GM04503 (cell line): ENCODE measurements at places on chromosomes 4 and X.
A peak's percentile ranks its signal among the peaks of the same experiment; 100 is the strongest.

DNA sequence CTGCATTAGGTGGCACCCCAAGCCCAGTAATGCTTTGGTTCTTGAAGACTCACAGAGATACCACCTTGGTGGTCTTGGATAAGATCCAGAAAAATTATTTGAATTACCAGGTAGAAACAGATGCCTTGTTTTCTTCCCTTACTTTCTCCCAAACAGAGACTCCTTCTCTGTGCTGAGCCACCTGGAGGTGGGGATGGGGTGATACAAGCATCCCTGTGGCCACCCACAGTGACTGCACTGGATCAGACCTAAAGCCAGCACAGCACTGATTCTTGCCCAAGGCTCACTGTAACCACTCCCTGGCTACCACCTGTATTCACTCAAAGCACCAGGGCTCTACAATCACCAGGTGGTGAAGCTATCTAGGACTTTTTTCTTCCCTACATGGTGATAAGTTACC lies 156.8 kb downstream of the TEX13A start:
- no peak for DNase-seq

GRCh38 chr4:98557194-98557892 lies 101.1 kb downstream of the TSPAN5 start:
- DNase-seq, result no peak

- no peak for DNase-seq
These were observed 2.5 kb upstream of the PDGFRA start for GRCh38 chr4:54226404-54227255.

DNA sequence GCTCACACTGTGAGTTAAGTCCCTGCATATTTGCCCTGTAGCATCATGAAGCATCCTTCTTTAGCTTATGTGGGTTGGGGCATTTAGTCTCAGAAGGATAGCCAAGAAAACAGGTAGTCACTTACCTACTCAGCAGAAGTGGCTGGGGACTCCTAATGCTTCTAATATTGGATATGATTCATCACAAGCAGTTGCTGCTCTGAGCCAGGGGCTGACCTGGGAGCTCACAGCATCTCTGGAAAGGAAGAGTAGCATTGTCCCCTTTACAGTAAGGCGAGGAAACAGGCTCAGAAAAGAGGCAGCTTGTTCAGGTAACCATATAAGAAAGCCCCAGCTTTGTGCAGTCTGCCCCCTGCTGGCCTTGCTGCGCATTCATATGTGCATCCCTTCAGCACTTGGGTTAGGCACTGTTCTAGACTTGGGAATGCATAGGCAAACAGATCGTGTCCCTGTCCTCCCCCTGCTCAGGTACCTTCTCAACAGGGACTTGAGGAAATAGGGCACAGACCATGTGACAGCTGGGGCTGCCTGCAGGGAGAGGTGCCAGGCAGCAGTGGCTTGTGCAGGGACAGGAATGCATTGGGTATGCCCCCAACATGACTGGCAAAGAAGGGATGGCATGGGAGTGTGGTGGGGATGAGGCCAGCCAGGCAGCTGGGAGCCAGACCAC lies 35.7 kb upstream of the TBC1D14 start:
- DNase-seq, result no peak

GRCh38 chrX:151973060-151973661 lies 1.3 kb downstream of the GABRE start:
- no peak for DNase-seq

DNA sequence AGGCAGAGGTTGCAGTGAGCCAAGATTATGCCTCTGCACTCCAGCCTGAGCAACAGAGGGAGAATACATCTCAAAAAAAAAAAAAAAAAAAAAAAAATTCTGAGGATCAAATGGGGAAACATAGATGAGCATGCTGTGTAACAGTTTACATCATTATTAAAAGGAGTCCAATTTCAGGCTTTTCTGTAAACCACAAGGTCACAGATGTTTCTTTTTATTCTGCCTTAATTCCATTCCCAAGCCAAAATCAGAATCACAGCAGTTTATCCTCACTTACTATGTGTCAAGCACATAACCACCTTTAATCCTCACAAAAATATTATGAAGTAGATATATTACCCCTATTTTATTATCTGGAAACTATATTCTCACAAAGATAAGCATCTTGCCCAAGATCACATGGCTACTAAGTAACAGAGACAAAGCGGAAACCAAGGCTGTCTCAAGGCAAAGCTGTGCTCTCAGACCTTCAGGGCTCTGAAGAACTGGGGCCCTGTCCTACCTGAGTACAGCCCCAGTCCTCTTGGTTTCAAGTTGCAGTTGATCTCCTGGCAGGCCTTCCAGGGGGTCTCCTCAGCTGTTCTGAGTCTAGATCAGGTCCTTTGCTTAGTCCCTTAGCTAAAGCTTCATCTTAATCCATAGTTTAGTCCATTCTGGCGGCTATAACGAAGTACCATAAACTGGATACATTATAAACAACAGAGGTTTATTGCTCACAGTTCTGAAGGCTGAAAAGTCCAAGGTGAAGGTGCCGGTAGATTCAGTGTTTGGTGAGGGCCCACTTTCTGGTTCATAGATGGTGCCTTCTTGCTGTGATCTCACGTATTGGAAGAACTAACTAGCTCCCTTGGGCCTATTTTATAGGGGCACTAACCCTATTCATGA lies 141.3 kb downstream of the PALLD start:
- DNase-seq, result no peak

DNA sequence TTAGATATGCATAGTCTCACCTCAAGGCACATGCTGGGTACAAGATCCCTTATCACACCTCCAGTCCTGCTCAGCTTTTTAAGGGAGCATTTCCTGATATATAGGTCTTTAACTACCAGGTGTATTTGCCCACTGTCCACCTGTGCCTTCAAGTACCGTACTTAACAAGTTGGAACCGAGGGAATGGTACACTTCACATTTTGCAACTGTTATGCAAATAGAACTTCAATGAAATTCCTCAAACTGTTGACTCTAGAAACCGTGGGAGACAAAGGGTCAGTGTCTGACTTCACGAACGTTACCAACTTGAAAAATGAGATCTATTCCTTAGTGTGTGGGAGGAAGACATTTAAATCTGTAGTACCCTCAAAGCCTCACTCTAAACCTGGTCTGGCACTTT lies 5.2 kb downstream of the TRIM2 start:
- DNase-seq, result no peak

DNA sequence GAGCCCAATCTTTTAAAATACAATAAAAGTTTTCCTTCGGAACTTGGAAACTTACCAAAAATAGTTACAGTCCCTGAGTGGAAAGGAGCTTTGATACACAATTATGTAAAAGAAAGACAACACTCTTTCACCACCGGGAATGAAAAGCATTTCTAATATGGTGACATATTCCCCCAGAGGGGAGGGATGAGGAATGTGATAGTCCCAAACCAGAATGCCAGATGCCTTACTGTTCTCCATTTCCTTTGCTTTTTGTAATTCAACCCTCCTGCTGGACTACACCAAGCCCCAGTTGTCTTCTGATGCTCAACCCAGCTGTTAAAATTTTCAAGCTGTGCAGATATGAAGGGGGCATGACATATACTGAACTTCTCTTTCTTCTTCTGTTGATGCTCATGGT lies 4.1 kb downstream of the PRIMPOL start:
- DNase-seq, result peak; percentile 42

- no peak for DNase-seq
These were observed 980 bp upstream of the FHDC1 start for GRCh38 chr4:152935143-152935542.

- DNase-seq, result no peak
These were observed 88.9 kb upstream of the TFDP3 start for GRCh38 chrX:133307094-133307493.

DNA sequence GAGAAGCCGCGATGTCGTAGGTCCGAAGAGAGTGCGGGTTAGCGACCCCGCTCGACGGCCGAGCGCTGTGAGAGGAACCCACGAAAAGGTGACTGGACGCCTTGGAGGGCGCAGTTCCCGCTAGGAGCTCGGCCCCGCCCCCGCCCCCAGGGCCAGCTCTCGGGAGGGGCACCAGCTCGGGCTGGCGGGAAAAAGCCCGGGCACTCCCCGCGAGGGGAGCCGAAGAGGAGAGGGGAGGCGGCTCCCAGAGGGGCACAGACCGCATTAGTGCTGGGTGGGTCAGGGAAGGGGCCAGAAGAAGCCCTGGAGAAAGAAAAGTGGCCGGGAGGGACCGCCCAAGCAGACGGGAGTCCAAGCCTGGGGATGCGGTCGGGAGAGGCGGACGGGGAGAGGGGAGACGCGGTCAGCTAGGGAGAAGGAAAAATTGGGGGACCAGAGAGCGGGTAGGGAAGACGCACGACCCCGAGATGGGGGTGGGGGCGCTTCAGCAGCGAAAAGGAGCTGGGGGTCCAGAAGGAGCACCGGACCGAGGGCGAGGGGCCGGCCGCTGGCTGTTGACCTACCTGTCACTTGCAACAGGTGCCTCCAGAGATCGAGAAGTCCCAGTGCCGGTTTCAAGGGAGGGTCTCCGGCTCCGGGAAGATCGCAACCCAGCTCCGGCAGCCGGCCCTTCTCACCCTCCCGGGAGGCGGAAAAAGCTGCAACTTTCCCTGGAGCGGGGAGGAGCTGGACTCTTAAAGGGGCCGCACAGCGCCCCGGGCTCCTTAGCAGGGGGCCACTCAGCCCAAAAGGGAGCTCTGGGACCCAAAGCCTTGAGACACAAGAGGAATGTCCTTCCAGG lies at the start of gene SYTL4:
SYTL4 (minus strand) TSS at position 681 of the 841 bp plus-strand sequence. CDS start 30,084 bp downstream, outside the sequence.
- no peak for DNase-seq

GRCh38 chr4:40316333-40316781 lies 18.8 kb upstream of the CHRNA9 start:
- peak; percentile 91 for DNase-seq

DNA sequence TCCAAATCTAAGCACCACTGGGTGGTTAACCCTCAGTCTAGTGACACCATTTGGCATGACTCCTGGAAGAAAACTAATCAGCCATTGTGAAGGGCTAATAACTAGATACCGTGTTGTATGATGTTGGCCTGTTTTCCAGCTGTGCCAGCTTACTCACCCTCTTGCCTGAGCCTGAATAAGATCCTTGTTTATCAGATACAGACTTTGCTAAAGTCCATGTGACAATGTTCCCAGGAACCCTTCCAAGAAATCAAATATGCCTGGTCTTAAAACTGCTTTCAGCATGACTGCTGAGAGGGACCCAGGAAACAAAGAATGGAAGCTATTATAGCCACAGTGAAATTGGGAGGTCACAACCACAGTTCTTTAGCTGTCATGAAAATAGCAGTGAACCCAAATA lies 640.8 kb upstream of the INTU start:
- peak; percentile 36 for DNase-seq

DNA sequence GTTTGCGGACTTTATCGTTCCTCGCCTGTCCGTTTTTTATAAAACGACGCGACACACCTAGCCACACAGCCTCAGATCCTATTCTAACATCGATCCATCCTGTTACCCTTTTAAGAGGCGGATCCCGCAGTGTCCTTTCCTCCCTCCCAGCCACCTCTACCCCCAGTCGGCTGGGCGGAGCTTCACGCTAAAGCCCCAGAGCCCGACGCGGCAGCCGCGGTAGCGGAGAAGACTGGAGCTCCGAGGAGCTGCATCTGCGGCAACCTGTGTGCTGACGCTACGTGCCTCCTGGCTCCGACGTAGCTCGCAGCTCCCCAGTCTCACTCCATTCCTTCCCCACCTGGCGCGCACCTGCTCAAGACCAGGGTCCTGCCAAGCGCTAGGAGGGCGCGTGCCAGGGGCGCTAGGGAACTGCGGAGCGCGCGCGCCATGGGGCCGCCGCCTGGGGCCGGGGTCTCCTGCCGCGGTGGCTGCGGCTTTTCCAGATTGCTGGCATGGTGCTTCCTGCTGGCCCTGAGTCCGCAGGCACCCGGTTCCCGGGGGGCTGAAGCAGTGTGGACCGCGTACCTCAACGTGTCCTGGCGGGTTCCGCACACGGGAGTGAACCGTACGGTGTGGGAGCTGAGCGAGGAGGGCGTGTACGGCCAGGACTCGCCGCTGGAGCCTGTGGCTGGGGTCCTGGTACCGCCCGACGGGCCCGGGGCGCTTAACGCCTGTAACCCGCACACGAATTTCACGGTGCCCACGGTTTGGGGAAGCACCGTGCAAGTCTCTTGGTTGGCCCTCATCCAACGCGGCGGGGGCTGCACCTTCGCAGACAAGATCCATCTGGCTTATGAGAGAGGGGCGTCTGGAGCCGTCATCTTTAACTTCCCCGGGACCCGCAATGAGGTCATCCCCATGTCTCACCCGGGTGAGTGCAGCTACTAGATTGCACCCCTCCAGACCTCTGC lies at the start of gene RNF128:
RNF128 (plus strand) TSS at position 217 of the 953 bp plus-strand sequence; CDS start at position 430, 213 bp downstream.
- no peak for DNase-seq

DNA sequence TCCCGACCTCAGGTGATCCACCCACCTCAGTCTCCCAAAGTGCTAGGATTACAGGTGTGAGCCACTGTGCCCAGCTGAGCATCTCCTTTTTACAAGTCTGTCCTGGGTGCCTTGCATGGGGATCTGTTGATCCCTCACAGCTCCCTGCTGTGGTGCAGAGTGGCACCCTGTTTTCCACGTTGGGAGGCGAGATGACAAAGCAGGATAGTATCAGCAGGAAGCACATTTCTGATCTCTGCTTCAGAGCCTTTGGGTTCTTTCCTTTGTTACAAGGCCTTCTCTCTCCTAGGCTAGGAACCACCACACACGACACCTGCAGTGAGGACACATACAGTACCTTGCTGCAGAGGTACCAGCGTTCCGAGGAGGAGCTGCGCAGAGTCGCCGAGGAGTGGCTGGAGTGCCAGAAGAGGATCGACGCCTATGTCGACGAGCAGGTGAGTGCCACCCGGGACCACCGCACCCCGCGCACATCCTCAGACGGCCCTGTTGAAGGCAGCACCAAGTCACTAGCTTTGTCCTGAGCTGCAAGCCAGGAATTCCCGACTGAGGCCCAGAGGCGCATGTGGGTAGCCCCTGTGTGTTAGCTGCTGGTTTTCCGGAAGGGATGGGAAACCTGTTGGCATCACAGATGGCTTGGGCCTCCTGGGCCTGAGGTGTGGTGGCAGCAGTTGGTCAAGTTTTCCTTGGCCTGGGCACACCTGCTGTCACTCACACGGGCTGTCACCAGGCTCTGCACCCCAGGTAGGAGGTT lies 109.6 kb downstream of the TNIP2 start:
- no peak for DNase-seq

GRCh38 chr4:16124232-16124631 lies 40.4 kb upstream of the PROM1 start:
- no peak for DNase-seq

DNA sequence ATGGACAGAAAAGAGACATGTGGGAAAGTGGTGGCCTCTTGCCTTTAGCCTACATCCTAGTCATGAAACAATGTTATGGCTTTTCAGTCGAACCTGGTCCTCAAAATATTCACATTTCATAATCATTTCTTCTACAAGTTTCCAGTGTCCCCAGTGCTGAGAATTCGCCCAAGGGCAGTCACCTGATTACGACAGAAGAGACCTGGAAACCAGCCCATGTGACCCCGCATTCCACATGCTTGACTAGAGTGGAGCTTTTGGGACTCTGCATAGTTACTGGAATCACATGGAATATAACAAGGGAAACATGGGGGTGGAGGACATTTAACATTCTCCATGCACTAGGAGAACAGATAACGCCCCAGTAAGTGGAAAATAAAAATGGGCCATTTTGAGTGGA lies 100.1 kb downstream of the PPARGC1A start:
- DNase-seq, result peak; percentile 51

DNA sequence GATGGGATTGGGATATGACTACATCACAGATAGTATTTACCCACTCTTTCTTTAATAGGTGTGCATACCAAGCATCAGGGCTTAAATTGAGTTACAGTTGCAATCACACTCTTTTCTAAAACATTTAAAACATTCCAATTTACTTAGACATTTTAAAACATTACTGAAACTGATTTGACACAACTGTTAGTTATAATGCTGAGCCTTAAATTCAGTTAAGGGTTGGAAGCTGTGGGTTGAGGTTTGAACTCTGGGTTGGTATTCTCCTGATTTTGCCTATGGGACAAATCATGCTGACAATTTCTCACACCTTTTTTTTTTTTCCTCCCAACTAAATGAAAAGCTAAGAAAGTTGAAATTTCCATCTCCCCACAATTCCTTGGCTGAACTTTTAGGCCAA lies 16.3 kb downstream of the SLIT2 start:
- no peak for DNase-seq
